ENCODE measurements at places on chromosomes 16 and 17.

GRCh38 chr17:77968788-77969187 lies 10.3 kb downstream of the TNRC6C start:
- no peak for DNase-seq

- DNase-seq, result no peak
Observed at GRCh38 chr17:539766-540165, 174.9 kb downstream of the VPS53 start.

- DNase-seq, result no peak
Observed at GRCh38 chr16:49644145-49644463, 211.8 kb downstream of the ZNF423 start.

- no peak for DNase-seq
Observed at GRCh38 chr17:2724784-2725164, 13.2 kb upstream of the CLUH start.

GRCh38 chr17:45786349-45786748 lies 2.2 kb downstream of the CRHR1 start:
- DNase-seq, result no peak

Measured in left renal cortex interstitium (tissue), 4 donors.